Stimulated activated CD8-positive, alpha-beta memory T cell treated with anti-CD3 and anti-CD28 coated beads, Interleukin-7, amount 100 ng/mL, for 1 hour (primary cell): ENCODE measurements at places on chromosomes 5 and 9.

GRCh38 chr5:139849501-139849900 lies 53.9 kb downstream of the PSD2 start:
- DNase-seq = no peak

GRCh38 chr9:124964604-124965003 lies 23.7 kb upstream of the GOLGA1 start:
- no peak for DNase-seq

DNA sequence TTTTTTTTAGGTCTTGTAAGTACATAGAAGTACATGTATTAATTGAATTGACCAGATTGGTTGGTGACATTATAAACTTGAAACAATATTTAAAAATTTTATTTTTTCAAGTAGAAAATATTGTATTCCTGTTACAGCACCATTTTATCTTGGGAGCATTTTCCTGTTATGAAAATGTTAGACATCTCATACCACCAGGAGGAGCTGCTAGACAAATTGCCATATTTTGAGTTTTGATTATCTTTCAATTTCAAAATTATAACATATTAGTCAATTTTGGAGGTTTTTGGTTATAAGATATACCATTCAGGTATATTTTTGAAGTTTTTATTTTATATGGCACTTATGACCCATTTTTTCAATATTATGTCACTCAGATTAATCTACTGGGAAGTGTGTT lies 84.4 kb downstream of the CNTLN start:
- DNase-seq = no peak

DNA sequence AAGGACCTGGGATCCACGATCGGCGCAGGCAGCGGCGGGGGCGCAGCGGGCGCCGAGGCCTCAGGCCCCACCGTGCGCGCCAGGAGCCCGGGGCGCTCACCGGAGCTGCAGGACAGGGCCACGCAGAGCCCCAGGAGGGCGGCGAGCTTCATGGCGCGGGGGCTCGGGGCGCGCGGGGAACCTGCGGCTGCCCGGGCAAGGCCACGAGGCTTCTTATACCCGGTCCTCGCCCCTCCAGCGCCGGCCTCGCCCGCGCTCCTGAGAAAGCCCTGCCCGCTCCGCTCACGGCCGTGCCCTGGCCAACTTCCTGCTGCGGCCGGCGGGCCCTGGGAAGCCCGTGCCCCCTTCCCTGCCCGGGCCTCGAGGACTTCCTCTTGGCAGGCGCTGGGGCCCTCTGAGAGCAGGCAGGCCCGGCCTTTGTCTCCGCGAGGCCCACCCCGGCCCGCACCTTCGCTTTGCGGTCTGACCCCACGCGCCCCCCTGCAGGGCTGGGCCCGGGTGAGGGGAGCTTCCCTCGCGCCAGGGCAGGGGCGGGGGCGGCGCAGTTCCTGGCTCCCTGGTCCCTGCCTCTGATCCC lies at the start of gene SCGB3A1:
Gene SCGB3A1, minus strand, starts transcription at position 189 of the 577 bp plus-strand sequence. Its CDS starts 37 bp downstream, at position 152.
- DNase-seq = no peak

DNA sequence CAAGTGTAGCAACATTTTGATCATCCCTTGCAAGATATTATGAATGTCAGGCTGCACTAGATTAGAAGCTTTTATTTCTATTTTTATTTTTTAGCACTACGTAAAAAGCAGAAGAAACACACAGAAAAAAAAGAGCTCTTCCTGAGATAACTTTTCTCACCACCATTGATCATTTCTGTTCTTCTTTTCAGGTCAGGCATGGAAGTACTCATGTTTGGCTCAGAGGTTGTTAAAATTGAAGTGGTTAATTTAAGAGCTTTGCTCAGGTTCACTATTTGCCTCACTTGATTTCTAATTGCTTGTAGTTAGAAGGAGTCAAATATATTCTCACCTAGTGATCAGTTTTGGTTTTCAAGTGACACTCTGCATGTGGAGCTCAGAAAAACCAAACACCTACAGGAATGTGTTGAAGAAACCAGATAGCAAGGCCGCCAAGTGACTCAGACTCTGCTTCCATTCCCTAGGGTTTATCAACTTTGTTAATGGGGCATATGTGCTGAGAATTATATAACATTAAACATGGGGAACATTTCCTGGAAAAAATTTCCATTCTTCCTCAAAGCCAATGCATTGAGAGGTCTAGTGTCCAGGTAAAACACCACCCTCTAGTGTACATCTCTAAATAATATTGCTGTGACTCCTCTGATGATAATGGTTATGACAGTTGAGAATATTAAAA lies 679.8 kb downstream of the CETN3 start:
- no peak for DNase-seq

DNA sequence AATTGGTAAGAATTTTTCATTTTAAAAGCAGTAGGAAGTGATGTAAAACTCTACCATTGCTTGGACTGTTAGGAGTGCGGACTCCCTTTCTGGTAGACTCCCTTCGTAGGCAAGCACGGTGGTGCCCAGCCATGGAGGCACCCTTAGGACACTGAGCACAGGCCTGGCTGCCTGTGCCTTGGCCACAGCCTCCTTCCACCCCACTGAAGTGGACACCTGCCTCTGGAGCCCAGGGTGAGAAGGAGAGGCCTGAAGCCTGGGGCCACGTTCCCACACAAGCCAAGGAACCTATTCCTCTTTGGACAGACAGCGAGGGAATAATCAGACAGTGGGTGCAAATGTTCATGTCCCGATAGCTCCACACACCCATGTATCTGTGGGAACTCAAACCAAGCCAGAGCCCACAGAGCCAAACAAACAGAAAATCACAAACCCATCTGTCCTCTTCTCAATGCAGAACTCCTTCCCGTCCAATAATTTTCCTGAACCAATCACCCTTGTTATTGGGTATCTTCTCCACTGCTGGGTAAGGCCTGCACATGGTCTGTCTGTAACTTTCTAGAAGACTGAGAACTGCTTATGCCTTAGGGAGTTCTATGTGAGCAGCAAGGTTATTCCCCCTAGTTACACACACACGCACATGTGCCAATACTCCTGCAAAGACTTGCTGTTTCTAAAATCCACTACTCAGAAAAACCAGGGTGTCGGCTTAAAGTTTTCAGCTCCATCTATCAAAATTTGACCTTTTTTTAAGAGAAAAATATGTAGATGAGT lies 45.2 kb downstream of the UBE2QL1 start:
- no peak for DNase-seq

GRCh38 chr5:1878050-1878849 lies 4.5 kb downstream of the IRX4 start:
- no peak for DNase-seq

GRCh38 chr9:96129747-96130146 lies 172.2 kb downstream of the HSD17B3 start:
- DNase-seq = no peak

- no peak for DNase-seq
Observed at GRCh38 chr5:116492016-116492623, 82.5 kb downstream of the SEMA6A start.

DNA sequence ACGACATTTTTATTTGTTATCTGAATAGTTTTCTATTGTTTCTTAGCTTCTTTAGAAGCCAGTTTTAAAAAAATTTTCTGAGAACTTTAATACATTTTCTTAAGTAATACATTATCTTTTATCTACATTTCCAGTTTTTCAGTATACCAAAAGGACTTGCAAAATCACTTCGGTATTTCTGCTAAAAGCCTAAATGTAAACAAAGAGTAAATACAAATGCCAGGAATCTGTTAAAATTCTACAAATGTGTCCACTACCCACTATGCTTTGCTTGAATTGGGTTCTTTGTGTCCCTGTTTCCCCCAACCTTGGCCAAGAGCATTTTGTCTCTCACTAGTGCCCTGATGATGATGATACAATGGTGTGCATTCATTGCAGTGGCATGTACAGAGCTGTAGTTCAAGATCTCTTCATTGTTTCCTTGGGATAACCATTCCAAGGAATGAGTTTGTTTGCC lies 611.2 kb downstream of the NR2F1-AS1 start:
- DNase-seq = no peak

DNA sequence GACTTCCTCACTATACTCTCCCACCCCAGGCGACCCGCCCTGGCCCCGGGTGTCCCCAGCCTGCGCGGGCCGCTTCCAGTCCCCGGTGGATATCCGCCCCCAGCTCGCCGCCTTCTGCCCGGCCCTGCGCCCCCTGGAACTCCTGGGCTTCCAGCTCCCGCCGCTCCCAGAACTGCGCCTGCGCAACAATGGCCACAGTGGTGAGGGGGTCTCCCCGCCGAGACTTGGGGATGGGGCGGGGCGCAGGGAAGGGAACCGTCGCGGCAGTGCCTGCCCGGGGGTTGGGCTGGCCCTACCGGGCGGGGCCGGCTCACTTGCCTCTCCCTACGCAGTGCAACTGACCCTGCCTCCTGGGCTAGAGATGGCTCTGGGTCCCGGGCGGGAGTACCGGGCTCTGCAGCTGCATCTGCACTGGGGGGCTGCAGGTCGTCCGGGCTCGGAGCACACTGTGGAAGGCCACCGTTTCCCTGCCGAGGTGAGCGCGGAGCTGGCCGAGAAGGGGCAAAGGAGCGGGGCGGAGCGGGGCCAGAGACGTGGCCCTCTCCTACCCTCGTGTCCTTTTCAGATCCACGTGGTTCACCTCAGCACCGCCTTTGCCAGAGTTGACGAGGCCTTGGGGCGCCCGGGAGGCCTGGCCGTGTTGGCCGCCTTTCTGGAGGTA lies 2.1 kb downstream of the CA9 start:
- no peak for DNase-seq

GRCh38 chr9:110016340-110016739 lies 191.6 kb downstream of the C9orf152 start:
- no peak for DNase-seq

- DNase-seq = no peak
Observed at GRCh38 chr9:130616451-130616850, 37.1 kb downstream of the FUBP3 start.

DNA sequence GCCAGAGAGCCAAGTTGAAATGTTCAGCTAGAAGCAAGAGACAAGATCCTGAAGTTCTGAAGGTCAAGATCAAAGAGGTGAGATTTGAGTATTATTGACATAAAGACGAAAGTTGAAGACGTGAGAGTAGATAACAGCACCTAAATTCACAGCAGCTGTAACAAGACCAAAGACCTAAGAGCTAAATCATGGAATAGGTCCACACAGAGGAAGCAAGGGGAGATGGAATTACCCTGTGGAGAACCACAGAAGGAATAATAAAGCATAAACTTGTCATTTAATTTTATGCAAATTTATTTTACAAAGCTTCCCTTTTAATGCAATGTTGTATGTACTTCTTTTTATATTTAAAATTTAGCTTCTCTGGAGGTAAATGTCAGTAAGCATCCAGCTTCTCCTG lies 523.7 kb downstream of the NR2F1-AS1 start:
- DNase-seq = no peak

GRCh38 chr5:173512637-173513435 lies 103.6 kb downstream of the BOD1 start:
- no peak for DNase-seq

GRCh38 chr9:37406603-37407401 lies 15.7 kb upstream of the GRHPR start:
- DNase-seq = no peak

DNA sequence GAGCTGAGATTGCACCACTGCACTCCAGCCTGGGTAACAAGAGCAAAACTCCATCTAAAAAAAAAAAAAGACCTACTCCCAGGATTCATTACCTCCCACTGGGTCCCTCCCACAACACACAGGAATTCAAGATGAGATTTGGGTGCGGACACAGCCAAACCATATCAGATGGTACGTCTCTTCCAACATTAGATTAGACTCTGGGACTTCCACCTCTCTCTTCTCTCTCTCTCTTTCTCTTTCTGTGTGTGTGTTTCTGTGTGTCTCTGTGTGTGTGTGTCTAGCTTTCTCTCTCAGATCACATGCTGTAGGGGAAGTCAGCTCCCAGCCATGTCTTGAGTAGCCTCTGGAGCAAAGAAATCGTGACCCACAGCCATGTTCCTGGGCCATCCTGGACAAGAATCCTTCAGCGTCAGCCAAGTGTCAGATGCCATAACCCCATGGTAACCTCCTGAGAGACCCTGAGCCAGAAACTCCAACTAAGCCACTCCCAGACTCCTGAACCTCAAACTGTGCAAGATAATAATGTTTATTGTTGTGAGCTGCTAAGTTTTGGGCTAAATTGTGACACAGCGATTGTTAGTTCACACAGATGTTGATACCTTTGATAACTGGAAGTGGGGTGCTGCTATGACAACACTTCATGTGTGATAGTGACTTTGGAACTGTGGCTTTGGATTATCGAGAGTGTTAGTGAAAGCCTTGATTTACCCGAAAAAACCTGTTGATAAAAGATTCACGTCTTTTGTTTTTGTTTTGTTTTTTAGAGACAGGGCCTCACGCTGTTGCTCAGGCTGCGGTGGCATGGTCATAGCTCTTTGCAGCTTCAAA lies 4.1 kb upstream of the CMBL start:
- no peak for DNase-seq

DNA sequence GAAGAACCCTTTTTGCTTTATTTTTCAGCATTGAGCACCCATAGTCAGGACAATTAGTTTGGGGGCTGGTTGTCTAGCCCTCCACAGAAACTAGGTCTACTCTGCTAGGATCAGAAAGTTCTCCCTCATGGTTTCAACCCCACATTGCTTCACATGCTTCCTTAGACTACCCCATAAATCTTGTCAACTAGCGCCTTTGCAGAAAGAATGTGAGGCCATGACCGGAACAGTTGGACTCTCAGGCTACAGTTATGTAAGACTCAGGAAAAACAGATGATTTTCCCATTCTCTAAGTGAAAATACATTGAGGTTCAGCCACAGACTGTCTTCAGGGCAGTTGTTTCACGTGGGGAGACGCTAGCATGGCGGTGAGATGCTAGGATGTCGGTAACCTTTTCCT lies 255.6 kb downstream of the NR3C1 start:
- DNase-seq = no peak

GRCh38 chr5:135007305-135007704 lies 26.7 kb downstream of the PITX1 start:
- DNase-seq = no peak

DNA sequence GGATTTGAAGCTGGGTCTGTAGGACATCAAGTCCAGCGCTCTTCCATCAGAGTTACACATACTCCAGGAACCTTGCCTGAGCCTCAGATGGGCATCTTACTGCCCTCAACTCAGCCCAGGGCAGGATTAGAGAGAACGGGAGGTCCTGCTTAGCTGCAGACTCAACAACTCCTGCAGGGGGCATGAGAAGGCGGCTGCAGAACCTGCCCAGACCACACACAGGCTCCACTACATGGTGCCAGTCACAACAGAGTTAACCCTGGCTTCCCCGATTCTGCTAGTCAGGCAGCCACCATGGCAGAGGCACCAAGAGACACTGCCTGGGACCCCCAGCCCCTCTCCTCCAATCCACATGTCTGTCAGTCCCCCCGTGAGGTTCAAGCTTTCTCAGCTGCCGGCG lies 23.9 kb upstream of the CPLX2 start:
- no peak for DNase-seq
